ENCODE measurements at places on chromosomes 5 and 9.

DNA sequence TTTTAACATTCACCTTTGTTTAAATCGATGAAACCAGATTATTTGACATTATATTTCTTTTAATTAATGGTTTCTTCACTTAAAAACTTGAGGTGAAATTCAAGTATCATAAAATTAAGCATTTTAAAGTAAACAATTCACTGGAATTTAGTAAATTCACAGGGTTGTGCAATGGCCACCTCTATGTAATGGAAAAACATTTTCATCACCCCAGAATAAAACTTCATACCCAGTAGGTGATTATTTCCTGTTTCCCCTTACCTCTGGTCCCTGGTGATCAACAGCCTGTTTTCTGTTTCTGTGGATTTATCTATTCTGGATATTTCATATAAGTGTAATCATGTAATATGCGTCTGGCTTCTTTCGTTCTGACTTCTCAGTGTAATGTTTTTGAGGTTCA, 27.2 kb downstream of the HSPA4 start:
- no peak for DNase-seq

DNA sequence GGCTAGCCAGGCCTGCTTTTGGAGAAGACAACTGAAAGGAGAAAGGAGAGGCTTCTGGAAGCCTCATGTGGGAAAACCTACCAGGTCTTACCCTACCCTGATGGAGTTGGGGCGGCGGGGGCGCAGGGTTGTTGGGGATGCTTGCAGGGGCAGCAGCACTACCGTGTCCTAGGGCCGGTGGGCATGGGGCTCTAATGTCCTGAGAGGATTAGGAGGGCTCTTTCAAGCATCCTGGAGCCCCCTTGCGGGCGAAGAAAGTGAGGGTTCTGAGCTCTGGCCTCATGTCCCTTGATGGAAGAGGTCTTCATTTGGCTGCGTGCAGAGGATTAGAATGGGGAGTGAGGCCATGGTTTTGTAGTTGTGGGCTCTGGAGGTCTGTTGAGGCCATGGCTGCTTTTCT, 86.9 kb upstream of the PITX1 start:
- DNase-seq, result no peak

DNA sequence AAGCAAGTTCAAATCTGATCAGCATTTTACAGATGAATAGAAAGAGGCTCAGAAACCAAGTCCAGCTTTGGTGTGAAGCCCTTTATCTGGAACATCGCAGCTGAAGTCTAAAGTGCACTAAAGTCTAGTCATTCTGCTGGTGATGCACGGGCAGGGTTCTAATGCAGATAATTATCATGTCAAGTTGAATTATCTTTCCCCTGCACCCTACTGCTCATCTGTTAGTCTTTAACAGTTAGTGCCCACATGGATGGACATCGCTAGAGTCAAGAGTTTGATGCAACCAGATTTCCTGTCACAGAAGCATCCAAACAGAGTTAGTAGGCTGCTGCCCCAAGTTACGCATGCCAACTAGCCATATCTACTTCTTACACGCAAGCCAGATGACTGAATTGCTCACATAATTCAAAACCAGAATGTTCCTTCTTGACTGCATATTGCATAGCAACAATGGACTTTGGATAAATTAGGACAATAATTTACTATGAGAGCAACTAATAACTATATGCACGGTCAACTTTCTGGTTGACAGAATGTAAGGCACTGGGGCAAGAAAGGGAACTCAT, 1.6 kb upstream of the TOMM5 start:
- no peak for DNase-seq

DNA sequence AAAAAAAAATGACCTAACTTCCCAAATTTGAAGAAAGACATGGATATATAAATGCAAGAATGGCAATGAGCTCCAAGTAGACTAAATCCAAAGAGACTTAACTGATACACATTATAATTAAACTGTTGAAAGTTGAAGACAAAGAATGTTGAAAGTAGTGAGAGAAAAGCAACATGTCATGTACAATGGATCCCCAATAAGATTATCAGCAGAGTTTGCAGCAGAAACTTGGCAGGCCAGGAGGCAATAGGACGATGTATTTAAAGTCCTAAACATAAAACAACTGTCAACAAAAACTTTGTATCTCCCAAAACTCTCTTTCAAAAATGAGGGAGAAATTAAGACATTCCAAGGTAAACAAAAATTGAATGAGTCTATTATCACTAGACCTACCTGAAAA, 8.6 kb upstream of the DIRAS2 start:
- DNase-seq, result no peak

- DNase-seq, result no peak
Measured at GRCh38 chr5:41856644-41857491, 13.4 kb downstream of the OXCT1 start.

DNA sequence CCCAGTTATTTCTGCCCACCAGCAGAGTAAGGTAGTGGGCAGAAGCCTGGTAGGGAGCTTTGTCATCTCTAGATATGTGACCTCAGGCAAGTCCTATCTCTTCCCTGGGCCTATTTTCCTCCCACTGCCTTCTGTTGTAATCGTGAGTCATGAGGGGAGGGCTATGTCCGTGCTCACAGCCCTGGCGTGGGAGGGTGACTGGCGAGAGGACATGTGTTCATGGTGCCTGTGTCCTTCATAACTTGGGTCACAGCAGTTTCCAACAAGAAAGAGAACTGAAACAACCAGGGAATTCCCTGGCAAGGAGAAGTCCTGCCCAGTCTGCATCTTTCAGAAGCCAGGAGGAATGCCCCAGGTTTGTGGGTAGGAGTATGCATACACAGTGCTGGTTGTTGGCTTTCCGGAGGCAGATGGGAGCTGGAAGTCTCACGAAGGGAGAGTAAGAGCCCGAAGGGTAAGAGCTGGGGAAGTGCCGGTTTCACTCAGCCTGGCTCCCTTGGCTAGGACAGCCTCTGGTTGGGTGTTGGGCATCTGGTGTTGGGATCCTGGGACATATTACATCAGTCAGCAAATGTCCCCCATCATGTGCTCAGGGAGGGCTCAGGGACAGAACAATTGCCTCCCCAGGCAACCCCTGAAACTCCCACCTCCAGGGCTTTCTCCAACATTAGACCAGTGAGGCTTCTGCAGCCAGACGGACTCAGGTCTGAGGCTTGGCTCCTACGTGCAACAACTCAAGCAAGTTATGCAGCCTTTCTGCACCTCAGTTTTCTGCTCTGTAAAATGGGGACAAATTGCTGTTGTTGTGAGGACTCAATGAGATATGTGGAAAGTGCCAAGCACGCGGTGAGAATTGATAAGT, 4.3 kb upstream of the TIFAB start:
- DNase-seq, result no peak

GRCh38 chr5:176723440-176723839, 76.2 kb downstream of the TSPAN17 start:
- no peak for DNase-seq

DNA sequence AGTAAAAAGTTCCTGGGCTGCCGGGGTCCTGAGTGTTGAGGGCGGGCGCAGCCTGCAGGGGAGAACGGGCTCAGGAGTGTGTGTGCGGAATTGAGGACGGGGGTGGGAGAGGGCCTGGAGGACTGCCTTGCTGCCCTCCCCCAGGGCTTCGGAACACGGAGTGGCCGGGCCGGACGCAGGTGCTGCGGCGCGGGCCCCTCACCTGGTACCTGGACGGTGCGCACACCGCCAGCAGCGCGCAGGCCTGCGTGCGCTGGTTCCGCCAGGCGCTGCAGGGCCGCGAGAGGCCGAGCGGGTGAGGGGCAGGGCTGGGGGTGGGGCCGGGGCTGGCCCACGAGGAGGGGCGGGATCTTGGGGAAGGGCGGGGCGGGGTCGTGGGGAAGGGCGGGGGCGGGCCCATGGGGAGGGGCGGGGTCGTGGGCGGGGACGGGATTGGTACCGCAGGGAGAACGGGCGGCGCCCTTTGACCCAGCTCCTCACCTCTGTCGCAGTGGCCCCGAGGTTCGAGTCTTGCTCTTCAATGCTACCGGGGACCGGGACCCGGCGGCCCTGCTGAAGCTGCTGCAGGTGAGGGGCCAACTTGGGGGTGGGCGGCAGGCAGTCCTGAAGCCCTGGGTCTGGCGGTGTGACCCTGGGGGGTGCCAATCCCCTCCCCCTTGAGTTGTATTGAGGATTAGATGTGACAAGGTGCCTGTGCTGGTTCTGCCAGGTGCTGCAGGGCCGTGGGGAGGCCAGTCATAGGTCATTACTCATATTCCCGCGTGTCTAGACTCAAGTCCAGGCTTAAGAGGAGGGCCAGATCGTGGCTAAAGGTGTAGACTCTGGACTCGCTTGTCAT, 7.1 kb downstream of the FPGS start:
- no peak for DNase-seq

GRCh38 chr5:67355120-67355713, 158.6 kb upstream of the CD180 start:
- DNase-seq, result no peak

- no peak for DNase-seq
Measured at GRCh38 chr5:158116965-158117364, 258.0 kb upstream of the CLINT1 start.

GRCh38 chr5:107607671-107608345, 62.9 kb downstream of the EFNA5 start:
- peak; percentile 44 for DNase-seq

DNA sequence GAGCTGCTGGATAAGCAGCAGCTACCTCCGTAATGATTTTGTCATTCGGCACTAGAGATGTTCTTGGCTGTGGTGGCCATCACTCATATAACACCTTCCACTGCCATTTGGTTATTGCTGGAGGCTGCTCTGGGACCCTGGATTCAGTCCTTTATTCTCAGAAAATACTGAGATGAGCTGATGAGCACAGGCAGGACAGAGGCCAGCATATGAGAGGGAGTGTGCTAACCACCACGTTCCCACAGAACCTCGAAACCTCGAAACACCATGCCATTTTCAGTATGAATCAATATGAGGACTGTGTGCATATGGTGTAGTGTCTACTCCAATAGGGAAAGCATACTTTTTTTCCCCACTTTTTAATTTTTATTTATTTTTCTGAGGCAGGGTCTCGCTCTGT, 56.6 kb downstream of the ADAM19 start:
- DNase-seq, result no peak

GRCh38 chr9:9499546-9499945, 1113.3 kb downstream of the PTPRD start:
- DNase-seq, result no peak

GRCh38 chr5:91378752-91379211, 4.3 kb downstream of the ARRDC3 start:
- no peak for DNase-seq

DNA sequence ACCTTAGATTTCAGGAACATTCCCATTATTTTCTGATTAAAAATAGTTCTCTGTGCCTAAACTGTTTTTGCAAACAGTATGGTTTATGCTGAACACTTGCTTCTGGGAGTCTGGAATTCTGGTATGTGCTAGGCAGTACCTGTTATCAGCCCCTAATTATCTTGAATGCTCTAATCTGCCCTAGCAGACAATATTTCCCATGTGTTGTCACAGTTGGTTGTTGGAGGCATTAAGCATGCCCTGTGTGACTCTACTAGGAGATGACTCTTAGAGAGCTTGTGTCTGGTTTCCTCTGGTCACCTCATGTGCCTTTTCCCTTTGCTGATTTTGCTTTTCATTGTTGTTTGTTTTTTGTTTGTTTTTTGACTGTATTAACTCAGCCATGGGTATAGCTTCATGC, 36.6 kb downstream of the UHRF2 start:
- no peak for DNase-seq

DNA sequence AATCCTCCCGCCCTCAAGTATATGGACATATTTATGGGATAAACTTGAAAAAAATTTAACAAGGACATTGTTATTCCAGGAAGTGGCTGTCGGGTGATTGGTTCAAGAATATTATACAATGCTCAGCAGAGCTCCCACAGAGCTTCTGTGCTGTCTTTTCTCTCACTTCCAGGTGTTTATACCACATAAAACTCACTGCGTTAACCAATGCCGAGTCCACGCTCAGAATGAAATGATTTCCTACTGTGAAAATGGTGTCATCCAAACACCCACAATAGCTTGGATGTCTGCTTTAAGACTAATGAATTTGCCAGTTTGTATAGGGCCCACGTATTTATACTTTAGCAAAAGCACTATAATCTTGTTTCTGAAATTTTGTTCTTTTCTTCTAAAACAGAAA, 368.2 kb downstream of the NDUFS4 start:
- no peak for DNase-seq

GRCh38 chr5:119651486-119651885, 22.1 kb downstream of the FAM170A start:
- DNase-seq, result no peak

- no peak for DNase-seq
Measured at GRCh38 chr9:119781886-119782285, 412.7 kb upstream of the BRINP1 start.

GRCh38 chr5:160833806-160834205, 18.2 kb downstream of the ATP10B start:
- no peak for DNase-seq

DNA sequence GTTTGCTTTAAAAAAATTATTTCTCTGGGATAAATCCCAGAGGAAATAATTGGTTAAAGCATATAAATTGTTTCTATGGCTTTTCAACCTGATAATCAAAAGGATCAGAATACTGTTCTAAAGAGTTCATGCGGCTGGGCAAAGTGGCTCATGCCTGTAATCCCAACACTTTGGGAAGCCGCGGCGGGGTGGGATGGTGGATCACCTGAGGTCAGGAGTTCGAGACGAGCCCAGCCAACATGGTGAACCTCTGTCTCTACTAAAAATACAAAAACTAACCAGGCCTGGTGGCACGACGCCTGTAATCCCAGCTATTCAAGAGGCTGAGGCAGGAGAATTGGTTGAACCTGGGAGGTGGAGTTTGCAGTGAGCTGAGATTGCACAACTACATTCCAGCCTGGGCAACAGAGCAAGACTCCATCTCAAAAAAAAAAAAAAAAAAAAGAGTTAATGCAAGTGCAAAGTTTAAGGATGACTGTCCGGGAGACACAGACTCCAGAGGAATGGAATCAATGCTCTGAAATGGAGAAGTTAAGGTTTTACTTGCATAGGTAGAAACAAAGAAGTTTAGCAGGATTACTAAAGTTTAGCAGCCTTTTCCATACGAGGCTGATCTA, 16.6 kb upstream of the GRHPR start:
- no peak for DNase-seq

DNA sequence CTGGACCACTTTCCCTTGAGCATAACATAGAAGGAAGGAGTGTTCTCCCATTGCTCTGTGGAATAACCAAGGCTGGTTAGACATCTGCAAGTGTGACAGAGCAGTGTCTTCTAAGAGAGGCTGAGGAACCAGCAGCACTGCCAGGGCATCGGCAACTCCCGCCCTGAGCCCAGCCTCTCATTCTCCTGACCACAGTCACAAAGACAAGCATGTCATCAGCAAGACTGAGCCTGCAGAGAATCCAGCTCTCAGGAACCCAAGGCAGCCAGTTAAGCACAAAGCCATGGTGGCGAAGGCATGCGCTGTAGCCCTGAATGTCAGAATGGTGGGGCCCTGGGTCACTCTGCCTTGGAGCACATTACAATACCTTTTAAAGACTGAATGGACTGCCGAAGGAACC, 253.9 kb downstream of the AGTPBP1 start:
- DNase-seq, result no peak
